Left ventricle myocardium inferior (tissue), 1 donor: ENCODE measurements at places on chromosomes 2 and 18. TPM values are rescaled to one million over a fixed set of nuclear protein-coding genes. Genes with fewer than 3 reads are reported as not detected.
A peak's percentile ranks its signal among the peaks of the same experiment; 100 is the strongest.

DNA sequence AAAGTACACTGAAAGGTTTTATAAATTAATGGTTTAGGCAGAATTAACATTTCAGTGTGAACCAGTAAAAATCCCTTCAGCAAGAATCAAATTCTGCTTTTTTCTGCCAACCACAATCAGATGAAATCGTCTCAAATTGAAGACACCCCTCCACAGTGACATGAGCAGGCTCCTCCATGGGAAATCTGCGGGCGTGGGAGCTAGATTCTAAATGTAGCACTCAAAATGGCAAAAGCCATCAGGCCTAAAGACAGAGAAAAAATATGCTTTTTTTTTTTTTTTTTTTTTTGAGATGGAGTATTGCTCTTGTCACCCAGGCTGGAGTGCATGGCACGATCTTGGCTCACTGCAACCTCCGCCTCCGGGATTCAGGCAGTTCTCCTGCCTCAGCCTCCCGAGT, 55.8 kb upstream of the MRPS9 start:
- DNase-seq = no peak

The RFX8 gene
- total RNA-seq = not detected

DNA sequence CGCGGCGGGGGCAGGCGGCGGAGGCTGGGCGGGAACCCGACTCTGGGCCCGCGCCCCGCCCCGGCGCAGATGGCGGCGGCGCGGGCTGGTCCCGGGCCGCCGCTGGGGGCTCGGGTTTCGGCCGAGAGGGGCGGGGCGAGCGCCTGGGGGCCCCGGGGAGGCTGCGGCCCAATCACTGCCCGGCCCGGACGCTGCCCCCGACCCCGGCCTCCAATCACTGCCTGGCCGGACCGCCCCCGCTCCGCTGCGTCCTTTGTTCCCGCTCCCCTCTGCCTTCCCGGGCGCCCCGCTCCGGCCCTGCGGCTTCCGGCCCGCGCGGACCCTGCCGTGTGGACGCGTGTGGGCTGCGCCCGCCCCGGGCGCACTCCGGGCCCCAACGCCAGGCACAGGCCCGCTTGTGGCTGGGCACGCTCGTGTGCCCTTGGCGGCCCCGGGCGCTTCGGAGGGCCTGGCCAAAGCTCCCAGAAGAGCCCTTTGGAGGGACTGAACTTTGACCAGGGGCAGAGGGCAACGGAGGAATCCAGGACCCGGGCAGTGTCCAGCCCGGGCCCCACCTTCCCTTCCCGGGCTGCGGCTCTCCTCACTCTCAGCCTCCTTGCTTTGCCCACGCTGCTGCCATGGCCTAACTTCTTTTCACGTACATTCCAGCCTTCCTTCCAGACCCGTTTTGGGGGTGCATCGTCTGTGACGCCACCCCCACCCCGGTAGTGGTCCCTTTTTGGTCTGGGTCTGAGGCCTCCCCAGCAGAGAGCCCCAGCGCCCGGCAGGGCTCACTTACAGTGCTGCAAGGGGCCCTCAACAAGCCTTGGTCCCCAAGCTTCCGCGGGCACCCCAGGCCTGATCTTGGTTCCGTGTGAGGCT, 27.1 kb upstream of the PTMA start:
- DNase-seq = peak; percentile 92

GRCh38 chr2:237466211-237466610, 20.8 kb upstream of the MLPH start:
- DNase-seq = no peak

The LYPD6 gene
- total RNA-seq = 0.08 TPM

The SPP2 gene
- total RNA-seq = not detected

The SCYGR4 gene
- total RNA-seq = not detected

The HOXD8 gene
- total RNA-seq = 0.14 TPM

The IL1RN gene
- total RNA-seq = 0.33 TPM

The ZNF892 gene
- total RNA-seq = 4.0 TPM

The RGPD3 gene
- total RNA-seq = not detected

GRCh38 chr2:218961651-218962570, 2.4 kb downstream of the CDK5R2 start:
- DNase-seq = no peak

- no peak for DNase-seq
Measured at GRCh38 chr2:46683541-46683940, 204.2 kb downstream of the TMEM247 start.

The SERPINB7 gene
- not detected for total RNA-seq

The EML6 gene
- 0.77 TPM for total RNA-seq

GRCh38 chr2:104944495-104944894, 90.6 kb downstream of the POU3F3 start:
- no peak for DNase-seq

DNA sequence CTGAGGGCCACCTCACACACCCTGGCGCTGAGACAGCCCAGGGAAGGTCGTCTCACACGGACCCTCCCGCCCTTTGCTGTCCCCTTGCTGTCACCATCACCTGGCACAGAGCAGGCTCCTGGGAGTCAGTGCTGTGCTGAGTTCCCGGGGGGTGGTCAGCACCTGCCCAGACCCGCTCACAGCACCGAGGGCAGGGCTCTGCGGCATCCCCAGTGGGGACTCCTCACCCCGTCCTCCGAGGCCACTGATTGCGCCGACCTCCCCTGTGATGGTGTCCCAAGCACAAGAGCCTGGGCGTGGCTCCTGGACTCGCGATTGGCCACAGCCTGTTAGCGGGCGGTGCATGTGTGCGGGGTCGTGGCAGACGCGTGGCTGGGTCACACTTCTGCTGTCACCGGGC, 65.9 kb downstream of the NFATC1 start:
- no peak for DNase-seq

GRCh38 chr18:58848685-58849084, 16.0 kb upstream of the ZNF532 start:
- DNase-seq = no peak

DNA sequence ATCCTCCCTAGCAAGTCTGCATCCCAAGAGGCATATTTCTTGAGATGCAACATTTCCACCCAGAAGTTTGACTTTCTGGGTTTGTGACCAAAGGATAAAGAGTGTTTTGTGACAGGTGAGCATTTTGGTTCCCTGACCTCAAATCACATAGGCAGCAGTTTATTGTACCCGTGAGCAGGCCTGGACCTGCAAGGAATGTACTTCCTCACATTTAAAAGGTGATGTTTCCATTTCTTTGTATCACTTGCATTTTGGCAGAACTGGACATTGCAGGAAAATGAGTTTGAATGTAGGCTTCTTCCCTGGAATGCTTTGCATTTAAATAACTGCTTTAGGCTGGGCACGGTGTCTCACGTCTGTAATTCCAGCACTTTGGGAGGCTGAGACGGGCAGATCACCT, 160.7 kb downstream of the ALPK2 start:
- no peak for DNase-seq

- DNase-seq = no peak
Measured at GRCh38 chr2:191322828-191323506, 77.8 kb downstream of the MYO1B start.
